Upper lobe of right lung (tissue), 1 donor: ENCODE measurements at places on chromosomes 13 and 19. TPM values are rescaled to one million over a fixed set of nuclear protein-coding genes. Genes with fewer than 3 reads are reported as not detected.

DNA sequence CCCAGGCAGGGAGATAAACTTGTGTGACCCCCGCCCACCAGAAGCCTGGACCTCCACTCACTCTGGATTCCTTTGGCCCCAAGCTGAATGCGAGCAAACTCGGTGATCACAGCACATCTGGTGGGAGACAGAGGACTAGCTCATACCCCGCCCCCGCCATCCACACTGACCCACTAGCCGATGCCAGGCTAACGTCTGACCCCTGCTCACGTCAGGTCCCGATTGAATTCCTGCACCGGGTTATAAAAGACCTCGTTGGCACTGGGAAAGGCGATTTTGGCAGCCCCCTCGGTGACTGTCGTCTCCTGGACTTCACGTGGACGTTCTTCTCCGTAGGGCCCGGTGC, 631 bp downstream of the TRMT1 start:
- no peak for DNase-seq
- H3K4me3 ChIP-seq: peak overlapping the region; percentile 92
- H3K27me3 ChIP-seq: no peaks in the 10 kb centered on the region
- H3K36me3 ChIP-seq: peaks cover 28% of the 10 kb centered on the region

- H3K4me3 ChIP-seq: no peak overlapping the region
- no peak overlapping the region for H3K27ac ChIP-seq
- no peak for DNase-seq
- no peaks in the 10 kb centered on the region for H3K36me3 ChIP-seq
- peaks cover 8% of the 10 kb centered on the region for H3K4me1 ChIP-seq
These were observed 64.9 kb upstream of the MEDAG start for GRCh38 chr13:30841154-30841553.

- no peaks in the 10 kb centered on the region for H3K27me3 ChIP-seq
- peaks cover 32% of the 10 kb centered on the region for H3K4me1 ChIP-seq
- peaks cover 18% of the 10 kb centered on the region for H3K36me3 ChIP-seq
- H3K27ac ChIP-seq: peak overlapping the region; percentile 97
- no peak for DNase-seq
These were observed 867 bp downstream of the WBP4 start for GRCh38 chr13:41061914-41062837.

DNA sequence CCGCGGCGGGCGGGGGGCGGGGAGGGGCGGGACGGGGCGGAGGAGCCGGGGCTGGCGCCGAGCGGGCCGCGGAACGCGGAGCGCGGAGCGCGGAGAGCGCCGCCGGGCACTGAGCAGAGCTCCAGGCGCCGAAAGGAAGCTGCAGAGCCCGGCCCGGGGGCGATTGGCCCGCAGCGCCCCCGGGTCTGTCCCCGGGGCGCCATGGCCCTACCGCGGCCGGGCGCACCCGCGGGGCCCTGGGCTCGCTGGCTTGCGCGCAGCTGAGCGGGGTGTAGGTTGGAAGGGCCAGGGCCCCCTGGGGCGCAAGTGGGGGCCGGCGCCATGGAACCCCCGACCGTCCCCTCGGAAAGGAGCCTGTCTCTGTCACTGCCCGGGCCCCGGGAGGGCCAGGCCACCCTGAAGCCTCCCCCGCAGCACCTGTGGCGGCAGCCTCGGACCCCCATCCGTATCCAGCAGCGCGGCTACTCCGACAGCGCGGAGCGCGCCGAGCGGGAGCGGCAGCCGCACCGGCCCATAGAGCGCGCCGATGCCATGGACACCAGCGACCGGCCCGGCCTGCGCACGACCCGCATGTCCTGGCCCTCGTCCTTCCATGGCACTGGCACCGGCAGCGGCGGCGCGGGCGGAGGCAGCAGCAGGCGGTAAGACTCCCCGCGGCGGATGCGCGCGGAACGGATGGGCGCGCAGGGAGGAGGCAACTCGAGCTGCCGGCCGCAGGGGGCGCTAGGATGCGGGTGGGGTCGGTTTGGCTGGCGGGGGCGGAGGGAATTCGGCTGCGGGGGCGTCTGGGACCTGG, at the start of gene PDE4A:
Gene PDE4A (plus strand): TSS at position 95 of the 796 bp plus-strand sequence. CDS start 227 bp downstream, at position 322.
- peaks cover 46% of the 10 kb centered on the region for H3K4me1 ChIP-seq
- peak within 1 kb of the TSS; percentile 19 for H3K4me3 ChIP-seq

DNA sequence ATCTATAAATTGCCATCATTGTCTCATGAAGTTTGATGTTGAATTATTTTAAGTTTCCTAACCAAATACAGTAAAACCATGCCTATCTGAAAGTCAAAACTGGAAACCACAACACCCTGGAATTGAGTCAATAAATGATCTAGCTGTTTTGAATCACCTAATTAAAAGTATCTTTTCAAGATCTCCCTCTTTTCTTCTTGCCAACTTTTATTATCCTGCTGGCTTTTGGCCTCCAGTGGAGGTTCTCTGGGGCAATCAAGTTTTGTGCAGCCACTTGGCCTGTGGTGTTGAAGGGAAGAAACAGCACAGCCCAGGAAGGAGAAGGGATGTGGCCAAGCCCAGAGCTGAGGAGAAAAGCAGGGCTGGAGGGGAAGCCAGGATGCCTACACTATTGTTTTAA, 255.4 kb downstream of the COG6 start:
- no peaks in the 10 kb centered on the region for H3K36me3 ChIP-seq
- H3K4me3 ChIP-seq: no peak overlapping the region
- H3K27me3 ChIP-seq: no peaks in the 10 kb centered on the region
- H3K27ac ChIP-seq: no peak overlapping the region
- DNase-seq: no peak

Gene PLK5
- total RNA-seq: not detected

Gene GPC6
- 8.4 TPM for total RNA-seq

Gene MATK
- 22.6 TPM for total RNA-seq

Gene PCP2
- total RNA-seq: 3.5 TPM

Gene TGFBR3L
- total RNA-seq: 1.2 TPM

Gene P2RY11
- total RNA-seq: 13.5 TPM

Gene IRS2
- total RNA-seq: 43.8 TPM
